ENCODE measurements at places on chromosomes 5 and 9.

DNA sequence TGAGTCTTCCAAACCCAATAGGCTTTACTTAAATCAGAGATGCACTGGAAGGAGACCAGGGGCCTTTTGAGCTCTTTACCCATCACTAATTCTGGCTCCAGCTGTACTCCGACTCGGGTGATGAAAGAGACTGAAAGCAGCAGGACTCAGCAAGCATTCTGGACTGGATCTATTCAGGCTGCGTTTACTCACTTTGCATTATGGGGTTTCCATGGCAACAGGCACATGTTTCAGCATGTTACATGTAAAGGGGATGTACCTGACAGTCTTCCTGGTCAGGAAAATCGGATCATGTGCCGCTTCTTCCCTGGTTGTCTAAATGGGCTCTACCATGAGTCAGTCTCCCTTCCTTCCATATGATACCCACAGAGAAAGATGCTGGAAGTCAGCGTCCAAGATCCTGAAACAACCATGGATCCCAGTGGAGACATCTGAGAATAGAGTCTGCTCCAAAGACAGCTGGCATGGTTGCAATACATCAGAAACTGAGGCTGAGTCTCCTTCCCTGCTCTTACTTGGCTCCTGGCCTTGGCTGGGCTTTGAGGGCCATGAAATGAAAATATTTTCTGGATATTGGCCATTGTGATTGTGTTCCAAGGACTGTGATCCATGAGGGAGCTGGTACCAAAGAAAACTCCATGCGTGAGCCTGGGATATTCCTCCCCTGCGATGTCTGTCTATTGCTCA, 102.5 kb upstream of the TNC start:
- DNase-seq: no peak

DNA sequence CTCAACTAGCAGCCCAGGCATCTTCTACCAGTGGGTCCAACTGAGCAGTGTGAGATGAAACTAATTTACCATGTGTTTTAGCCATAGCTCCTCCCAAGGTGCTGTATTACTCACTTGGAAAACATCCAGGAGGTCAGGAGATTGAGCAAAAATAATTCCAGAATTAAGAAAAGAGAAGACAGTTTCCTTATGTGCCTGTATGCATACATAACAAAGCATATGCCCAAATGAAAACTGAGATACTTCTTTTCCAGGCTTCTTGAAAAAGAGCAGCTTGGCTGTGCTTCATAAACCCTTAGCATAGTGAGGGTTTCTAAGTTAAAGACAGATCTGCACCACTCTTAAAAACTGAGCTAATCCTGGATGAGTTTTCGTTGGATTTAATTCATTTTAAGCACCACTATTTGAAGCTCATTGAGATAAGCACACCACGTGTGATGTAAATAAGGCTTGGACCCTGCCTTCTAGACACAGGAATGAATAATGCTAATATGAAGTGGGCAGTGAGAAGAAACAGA, 119.4 kb downstream of the ADAMTS12 start:
- no peak for DNase-seq

DNA sequence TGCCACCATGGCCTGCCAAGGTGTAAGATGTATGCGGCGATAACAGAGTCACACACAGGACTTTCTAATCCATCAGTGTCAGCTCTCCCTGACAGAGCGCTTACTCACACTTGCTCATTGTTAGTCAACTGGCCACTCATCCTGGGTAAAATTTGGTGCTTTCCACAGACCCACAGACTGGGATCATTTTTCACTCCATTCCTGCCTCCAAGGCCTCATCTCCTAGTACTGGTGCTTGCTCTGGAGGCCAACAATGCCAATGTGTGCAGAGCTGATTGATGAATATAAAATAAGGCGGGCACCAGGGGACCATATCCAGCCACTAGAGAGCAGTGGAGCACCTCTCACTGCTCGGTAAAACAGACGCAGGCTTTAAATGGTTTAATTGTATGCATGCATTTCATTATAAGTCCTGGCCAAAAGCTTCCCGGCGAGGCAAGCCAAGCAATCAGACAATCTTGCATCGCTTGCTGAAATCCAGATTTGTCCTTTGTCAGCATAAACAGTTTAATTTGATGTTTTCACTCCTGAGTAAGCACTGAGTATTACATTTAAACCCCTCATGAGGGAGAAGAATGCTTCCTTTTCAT, 22.3 kb downstream of the PSMB7 start:
- DNase-seq: no peak

- DNase-seq: no peak
These were observed 44.4 kb downstream of the ACTBL2 start for GRCh38 chr5:57437976-57438805.

- no peak for DNase-seq
These were observed 242.5 kb downstream of the ARRDC3 start for GRCh38 chr5:91140657-91141056.

GRCh38 chr5:131633830-131634229, 1.2 kb downstream of the RAPGEF6 start:
- no peak for DNase-seq

DNA sequence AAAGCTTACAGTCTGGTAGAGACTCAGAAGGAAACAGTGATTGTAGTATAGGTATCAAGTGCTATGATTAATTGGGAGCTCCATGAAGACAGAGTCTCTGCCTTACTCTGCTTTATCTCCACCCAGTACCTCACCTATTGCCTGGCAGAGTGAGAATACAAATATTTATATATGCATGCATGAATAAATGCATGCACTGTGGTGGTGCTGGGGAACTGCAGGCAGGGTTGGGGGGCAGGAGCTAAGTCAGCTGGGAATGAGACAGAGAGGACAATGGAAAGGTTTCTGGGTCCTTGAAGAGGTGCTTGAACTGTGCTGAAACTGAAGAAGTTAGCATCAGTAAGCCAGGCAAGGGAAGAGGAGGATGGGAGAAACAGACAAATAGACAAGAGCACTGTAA, 80.8 kb upstream of the PPP2R2B start:
- DNase-seq: no peak
